ENCODE measurements at places on chromosomes 7 and 10.

GRCh38 chr7:157439149-157439548, 102.3 kb downstream of the DNAJB6 start:
- DNase-seq = no peak

DNA sequence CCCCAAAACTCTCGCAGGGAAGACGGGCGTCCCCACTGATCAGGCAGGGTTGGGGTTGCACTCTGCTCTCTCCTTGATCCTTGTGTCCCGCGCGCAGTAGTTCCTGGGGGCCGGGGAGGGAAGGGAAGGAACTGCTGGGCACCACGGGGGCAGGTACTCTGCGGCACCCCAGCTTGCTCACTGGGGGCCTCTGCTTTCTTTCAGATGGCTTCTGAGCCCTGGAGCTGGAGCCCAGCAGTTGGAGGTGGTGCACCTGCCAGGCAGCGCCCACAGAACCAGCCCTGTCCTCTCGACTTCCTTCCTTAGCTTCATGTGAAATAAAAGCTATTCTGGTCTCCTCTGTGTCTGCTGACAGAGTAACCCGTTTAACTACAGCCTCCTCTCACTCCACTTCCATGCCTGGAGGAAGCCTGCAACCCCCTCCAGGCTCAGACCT, 12.2 kb downstream of the PLAC9 start:
- no peak for DNase-seq

- DNase-seq = no peak
These were observed 290.5 kb downstream of the TFEC start for GRCh38 chr7:115740043-115740442.

- peak; percentile 41 for DNase-seq
These were observed 60.2 kb downstream of the VCL start for GRCh38 chr10:74058071-74058470.

DNA sequence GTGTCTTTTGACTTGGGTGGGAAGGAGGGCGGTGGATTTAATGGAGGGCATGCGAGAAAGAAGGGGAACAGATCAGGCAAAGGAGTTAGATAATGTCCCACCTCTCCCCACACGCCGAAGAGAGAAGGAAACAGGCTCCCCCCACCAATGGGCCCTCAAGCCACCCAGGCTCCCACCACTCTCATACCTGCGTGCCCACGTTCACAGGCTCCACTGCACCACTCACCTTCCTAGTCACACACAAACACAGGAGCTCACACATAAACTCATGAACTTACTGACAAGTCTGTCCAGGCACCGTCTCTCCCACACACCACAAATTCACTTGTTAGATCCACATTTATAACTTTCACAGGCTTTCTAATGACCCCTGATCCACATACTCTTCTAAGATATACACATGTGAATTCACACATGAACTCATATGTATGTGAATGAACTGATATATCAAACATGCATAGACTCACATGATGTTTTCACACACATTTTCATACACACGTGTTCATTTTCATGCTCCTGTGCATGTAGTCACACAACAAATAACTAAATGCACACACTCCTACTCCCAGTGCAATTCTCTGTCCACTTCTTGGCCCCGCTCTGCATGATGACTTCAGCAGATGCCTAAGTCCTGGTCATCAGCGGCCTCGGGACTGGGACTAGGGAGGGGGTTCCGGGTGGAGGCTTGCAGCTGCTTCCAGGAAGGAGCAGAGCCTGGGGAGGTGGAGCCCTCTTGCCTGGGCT, 1.5 kb downstream of the LZTS2 start:
- no peak for DNase-seq

DNA sequence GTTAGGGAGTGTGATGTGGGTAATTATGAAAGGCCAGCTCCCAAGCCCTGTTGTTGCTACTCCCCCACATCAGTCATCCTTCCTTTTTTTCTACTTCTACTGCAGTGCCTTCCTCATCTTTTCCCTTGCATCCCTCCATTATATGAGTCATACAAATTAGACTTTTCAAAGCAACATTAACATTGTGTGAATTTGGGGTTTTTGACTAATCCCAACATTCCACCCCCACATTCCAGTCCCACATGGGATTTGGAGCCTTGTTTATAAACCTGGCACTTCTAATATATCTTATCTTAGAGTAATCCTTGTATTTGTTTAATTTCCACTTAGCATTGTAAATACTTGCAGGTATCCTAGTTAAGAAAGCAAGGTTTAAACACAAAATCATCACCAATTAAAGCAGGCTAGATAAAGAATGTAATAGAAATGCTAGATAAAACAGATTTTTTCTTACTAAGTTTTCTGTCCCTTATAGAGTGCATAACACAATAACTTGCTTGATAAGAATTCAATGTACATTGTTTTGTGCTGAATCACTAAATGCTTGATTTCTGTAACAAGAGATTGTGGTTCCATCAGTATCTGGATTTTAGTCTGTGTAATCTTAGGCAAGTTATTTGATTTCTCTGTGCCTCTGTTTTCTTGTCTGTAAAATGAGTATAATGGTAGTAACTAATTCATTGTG, 165.8 kb downstream of the CFTR start:
- no peak for DNase-seq

DNA sequence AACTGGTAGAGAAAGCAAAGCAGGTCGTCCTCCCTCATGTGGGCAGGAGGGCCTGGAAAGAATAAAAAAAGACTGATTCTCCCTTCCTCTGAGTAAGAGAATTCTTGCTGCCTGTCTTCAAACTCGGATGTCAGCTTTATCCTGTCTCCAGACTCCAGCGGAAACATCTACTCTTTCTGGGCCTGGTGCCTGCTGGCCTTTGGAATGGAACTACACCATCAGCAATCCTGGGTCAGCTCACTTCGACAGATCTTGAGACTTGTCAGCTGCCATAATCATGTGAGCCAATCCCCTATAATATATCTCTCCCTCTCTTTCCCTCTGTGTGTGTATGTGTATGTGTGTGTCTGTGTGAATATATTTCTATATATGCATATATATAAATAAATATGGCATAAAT, 411.0 kb upstream of the DPP6 start:
- DNase-seq = no peak

- no peak for DNase-seq
These were observed 354.4 kb upstream of the MKI67 start for GRCh38 chr10:128480601-128481000.

GRCh38 chr7:139680676-139681462, 96.9 kb downstream of the HIPK2 start:
- DNase-seq = peak; percentile 85

All from MV-4-11 (cell line).